ENCODE measurements at places on chromosomes 11 and 22.

- no peak for DNase-seq
Observed at GRCh38 chr22:44483878-44484277, 14.2 kb downstream of the RTL6 start.

DNA sequence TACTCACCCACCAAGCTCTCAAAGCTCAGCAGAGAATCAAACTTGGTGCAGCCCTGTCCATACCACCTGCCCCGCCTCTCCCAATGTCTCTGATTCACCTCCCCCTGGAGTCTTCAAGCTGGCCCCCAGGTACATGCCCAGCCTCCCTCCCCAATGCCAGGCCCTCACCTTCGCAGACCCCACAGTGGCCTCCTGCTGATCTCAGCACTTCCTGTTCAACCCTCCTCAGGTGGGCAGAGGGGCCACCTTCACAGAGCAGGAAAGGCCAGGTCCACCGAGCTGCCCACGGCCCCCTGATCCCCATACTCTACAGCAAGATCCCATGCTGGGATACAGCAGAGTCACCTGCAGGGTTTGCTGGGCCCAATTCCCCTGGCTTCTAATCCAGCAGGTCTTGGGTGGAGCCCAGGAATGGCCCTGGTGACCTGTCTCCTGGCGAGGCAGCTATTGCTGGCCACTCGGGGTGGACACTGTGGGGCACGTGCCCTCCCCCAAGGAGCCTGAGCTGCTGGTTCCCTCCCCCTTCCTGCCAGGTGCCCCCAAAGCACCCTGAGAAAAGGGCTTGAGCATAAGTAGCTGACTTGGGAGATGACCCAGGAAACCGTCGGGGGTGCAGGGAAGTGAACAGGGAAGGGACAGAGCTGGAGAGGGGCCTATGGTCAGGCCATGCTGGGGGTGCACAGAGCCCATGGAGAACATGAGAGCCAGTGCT, 150.7 kb downstream of the BRD1 start:
- no peak for DNase-seq

DNA sequence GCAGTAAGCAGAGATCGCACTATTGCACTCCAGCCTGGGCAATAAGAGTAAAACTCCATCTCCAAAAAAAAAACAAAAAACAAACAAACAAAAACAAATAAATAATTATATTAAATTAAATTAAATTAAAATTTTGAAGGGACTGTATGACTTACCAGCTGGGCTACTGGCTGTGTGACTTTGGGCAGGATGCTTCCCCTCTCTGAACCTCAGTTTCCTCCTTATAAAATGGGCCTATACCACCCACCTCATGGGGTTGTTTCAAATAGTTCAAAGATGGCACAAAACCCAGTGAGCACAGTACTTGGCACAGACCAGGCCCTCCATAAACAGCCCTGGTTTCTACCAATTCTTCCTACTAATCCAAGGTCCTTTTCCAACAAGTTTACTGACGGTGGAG, 34.9 kb downstream of the ASCC2 start:
- DNase-seq: no peak

- no peak for DNase-seq
Observed at GRCh38 chr22:43377896-43378704, 33.7 kb upstream of the MPPED1 start.

GRCh38 chr22:40764763-40765441, 54.2 kb downstream of the SLC25A17 start:
- no peak for DNase-seq

GRCh38 chr11:8205566-8205965, 36.7 kb upstream of the RIC3 start:
- no peak for DNase-seq

- DNase-seq: no peak
Observed at GRCh38 chr11:106017093-106017492, 4.9 kb downstream of the MSANTD4 start.

- DNase-seq: no peak
Observed at GRCh38 chr11:100867606-100868005, 180.5 kb downstream of the ARHGAP42 start.

DNA sequence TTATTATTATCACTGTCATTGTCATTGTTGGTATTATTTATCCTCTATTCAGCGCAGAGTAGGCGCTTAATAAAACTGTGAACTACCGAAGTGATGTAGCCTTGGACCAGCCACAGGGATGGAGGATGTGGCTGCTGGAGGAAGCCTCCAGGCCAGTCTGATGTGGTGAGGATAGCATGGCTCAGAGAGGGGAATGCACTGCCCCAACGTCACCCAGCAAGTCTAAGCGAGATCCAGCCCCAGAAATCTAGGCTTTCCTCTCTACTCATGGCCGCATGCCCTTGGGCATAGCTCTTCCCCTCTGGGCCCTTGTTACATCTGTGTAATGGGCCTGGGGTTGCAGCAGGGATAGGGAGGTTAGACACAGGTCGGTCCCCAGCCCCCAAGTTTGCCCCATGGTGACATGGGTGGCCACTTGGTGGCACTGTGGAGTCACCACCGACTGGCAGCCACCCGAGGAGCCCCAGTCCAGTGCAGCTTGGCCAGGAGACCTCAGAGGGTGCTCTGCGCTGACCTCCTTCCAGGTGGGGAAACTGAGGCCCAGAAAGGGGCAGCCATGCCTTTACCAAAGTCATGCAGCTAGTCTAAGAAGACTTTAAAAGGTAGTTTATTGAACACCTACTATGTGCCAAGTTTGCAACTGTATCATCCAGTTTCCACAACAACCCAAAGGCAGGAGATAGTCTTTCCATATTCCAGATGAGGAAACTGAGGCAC, 395.7 kb downstream of the MN1 start:
- DNase-seq: no peak

GRCh38 chr22:49044091-49044490, 783.6 kb downstream of the BRD1 start:
- DNase-seq: no peak

DNA sequence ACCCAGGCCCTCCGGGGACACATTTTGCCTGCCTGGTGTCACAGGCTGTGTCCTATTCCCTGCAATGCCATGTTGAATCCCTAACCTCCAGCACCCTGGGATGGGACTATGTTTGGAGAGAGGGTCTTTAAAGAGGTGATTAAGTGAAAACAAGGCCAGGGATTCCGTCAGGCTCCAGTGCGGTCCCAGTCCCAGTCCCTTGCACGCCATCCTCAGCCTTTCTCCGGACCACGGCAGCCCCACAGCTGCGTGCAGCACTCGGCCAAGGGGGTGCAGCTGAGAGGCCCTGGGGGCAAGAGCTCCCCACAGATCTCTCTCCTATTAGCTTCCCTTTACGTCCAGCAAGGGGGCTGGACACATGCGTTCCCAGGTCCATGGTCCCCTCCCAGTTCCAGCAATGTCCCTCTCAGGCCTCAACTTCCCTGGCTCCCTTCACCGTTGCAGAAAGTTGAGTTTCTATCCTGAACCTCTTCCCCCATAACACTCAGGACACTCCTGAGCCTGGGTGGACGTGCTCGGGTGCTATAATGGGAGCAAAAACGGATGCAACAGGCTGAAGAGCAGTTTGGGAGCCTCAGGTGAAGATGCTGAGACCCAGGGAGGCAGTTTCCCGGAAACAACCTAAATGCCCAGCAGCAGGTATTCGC, 1422.7 kb downstream of the BRD1 start:
- no peak for DNase-seq

- DNase-seq: no peak
Observed at GRCh38 chr11:16779436-16779835, 41.0 kb downstream of the C11orf58 start.

DNA sequence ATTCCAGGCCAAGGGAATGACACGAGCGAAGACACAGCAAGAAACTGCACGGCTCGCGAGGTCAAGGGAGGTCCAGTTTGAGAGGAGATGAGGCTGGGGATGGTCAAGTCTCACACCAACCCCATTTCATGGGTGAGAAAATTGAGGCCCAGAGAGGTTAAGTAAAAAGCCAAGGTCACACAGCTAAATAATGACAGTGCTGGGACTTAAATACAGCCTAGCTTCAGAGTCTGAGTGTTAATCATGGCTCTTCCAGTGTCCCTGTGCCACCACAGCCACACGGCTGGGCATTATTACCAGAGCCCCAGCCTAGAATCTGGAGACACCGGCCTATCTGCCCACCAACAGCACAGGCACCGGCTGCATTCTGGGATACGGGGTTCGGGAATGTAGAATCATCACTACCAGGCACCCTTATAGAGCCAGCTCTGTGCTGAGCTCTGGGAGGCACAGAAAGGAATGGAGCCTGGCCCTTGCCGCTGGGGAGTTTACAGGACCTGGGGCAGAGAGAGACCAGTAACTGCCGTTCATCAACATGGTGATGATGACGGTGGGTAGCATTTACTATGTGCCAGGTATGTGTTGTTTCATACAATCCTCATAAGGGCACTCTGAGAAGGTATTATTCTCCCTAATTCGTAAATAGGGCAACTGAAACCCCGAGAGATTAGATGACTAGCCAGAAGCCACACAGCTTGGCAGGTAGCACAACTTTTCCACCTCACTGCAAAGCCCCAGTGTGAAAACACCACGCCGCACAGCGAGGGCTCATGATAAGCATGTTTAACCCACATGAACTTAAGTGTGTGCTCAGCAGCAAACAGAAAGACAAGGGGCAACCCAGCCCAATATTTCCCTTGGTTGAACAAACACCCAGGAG, 51.8 kb downstream of the CD6 start:
- DNase-seq: no peak

Data from NCI-H1048 (cell line).